ENCODE measurements at places on chromosomes 6 and 20.

- no peak for DNase-seq
Observed at GRCh38 chr6:151018046-151018445, 152.5 kb downstream of the MTHFD1L start.

- DNase-seq: peak; percentile 85
Observed at GRCh38 chr20:45061244-45061643, 39.7 kb downstream of the KCNS1 start.

DNA sequence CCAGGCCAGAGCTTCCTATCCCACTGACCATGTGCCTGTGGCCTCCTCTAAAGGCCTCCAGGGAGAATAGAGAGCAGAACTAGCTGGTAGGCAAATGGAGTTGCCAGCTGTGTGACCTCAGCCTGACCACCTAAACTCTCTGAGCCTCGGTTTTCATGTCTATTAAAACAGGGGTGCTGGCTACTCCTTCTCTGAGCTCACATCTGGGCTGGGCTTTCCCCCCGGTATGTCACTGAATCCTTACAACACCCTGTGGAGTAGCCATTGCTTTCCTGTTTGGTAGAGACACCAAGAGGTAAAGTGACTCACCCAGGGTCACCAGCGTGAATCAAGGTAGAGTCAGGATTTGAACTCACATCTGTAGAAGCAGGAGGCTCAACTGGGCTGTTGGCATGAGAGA lies 132.1 kb downstream of the JPH2 start:
- DNase-seq: no peak

DNA sequence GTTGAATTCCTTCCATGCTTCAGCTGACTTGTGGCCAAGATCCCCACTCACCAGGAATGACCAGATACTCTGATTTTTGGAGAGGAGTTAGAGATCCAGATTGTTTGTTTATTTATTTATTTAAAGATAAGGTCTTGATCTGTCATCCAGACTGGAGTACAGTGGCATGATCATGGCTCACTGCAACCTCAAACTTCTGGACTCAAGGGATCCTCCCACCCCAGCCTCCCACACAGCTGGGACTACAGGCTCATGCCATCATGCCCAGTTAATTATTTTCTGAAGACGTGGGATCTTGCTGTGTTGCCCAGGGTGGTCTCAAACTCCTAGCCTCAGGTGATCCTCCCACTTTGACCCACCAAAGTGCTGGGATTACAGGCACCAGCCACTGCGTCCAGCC lies 4.1 kb upstream of the SPATA2 start:
- no peak for DNase-seq

DNA sequence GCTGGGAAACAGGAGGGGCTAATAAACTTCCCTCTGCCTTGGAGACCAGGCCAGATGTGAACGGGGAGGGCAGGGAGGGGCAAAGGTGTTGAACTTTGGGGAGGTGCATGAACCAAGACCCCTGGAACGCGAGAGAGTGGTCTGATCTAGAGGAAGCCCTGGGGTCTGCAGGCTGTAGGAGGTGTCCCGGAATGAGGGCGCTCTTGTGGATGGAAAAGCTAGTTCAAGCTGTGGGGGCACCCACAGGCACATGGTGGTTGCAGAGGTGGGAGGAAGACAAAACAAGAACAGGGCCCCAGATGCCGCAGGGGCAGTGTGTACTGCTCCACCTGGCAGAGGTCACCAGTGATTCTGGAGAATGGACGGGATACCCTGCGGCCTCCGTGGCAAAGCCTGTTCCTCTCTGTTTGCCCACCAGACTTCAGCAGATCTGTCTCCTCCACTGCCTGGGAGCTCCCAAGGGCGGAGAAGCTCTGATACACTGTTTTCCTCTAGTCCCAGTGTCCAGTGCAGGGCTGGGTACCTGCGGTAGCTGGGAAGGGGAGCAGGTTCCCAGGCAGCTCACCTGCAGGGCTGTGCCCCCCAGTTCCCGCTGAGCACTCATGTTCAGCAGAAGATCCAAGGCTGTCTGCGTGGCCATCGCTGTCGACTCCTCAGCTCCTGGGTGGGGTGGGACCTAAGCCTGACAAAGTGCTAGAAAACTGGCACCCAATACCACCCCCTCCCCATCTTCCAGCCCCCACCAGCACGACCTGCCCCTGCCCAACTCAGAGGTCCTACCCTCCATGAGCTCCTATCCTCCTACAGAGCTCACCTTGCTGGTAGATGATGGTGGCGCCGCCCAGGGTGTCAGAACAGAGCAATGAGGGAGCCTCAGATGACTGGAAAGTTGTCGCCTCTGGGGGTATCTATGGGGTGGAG lies 14.7 kb downstream of the ZNF335 start:
- DNase-seq: no peak

Measured in keratinocyte (primary cell).